ENCODE measurements at places on chromosomes 12 and 14.

DNA sequence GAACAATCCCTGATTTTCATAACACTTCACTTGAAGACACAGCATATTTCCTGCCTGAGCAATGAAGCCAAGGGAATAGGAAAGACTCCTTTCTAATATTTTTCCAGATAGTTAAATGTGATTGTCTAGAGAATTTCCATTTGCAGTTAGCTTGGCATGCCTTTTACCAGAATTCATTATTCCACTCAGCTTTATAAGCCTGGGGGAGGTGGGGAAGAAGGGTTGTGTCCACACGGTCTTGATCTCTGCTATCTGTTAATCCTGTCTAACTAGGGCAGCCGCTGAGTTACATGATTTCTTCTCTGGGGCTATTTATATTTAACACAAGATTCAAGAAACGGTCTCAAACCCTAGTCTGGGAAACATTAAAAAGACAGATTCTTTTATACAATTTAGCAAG, 146.6 kb upstream of the FSCB start:
- no peak for DNase-seq

DNA sequence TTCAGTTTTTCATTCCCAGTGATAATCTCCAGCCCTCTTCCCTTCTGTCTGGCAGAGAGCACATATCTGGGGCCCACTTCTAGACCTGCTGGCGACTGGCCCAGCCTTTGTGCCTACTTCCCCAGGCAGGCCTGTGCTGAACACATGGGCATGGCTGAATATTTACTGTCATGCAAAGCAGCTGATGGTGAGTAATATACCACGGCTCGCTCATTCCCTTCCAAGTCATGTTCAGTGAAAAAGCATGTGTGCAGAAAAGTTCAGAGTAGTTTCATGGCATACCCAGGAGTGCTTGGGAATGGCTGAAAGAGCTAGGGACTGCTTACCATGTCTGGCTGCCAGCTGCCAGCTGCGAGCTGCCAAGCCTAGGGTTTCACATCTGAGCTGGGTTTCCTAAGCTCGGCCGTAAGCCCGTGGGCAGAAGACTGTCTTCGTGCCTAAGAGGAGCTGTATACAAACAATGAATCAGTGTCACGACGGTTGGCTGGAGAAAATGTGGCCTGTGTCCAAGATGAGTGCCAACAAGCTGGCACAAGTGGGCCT, 179.9 kb upstream of the PELI2 start:
- DNase-seq: no peak

DNA sequence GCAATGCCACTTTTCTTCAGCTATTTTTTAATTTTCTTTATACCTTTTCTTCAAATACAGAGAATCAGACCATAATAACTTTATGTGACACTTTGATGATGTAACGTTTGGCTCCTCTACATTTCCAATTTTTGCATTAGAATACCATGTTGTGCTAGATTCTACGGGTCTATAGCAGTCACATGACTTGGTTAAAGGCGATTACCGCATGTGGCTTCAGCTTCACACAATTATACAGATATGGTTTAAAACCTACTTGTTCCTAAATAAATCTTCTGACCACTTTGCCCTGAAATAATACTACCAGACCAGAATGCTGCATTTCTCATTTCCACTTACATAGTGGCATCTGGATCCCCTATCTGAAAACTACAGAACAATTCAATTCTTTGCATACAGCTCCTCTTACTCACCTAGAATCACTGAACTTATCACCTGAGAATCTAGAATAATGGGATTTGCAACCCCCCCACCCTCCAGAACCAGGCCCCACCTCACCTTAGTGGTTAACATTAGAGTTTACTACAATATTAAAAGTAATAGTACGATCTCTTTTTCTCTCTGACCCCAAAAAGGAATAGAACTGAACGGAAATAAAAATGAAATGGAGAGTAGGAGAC, 1.3 kb downstream of the MAX start:
- DNase-seq: no peak

- DNase-seq: no peak
Observed at GRCh38 chr12:57694459-57695019, 607 bp downstream of the OS9 start.

- no peak for DNase-seq
Observed at GRCh38 chr14:74400031-74400685, 25.9 kb downstream of the SYNDIG1L start.

GRCh38 chr12:5720381-5721005, 224.6 kb downstream of the ANO2 start:
- DNase-seq: no peak

DNA sequence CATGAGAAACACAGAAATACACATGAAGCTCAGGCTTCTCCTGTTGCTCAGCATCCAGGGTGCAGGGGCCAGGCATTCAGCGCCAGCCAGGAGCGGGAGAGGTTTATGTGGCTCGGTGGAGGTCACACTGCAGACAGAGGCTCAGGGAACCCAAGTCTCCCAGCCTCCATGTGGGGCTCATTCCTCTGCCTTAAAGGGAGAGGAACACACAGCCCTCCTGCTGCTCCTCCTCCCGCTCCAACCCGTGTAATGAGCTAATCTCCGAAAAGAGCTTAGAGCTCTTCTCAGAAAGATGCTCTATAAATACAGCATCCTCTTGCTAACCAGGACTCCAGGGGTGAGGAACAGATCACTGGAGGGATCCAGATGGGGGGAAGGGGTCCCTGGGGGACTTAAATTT, 28.2 kb downstream of the FGF6 start:
- DNase-seq: no peak

DNA sequence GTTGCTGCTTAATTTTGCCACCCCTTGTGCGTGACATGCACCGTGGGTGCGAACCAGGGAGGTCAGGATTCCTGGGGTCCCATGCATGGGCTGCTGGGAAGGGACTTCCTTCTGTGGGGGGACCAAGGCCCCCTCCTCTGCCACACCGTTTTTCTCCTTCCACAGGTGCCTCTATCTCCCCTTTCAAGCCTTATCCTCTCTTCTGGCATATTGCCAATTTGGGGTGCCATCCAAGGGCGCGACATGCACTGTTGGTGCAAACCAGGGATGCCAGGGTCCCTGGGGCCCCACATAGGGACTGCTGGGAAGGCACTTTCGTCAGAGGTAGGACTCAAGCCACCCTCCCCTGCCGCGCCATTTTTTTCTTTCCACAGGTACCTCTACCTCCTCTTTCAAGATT, 289.0 kb downstream of the ALG10 start:
- DNase-seq: no peak

- no peak for DNase-seq
Observed at GRCh38 chr12:52817699-52818238, 3.9 kb upstream of the KRT4 start.

- no peak for DNase-seq
Observed at GRCh38 chr14:95196826-95197545, 39.7 kb upstream of the DICER1 start.

DNA sequence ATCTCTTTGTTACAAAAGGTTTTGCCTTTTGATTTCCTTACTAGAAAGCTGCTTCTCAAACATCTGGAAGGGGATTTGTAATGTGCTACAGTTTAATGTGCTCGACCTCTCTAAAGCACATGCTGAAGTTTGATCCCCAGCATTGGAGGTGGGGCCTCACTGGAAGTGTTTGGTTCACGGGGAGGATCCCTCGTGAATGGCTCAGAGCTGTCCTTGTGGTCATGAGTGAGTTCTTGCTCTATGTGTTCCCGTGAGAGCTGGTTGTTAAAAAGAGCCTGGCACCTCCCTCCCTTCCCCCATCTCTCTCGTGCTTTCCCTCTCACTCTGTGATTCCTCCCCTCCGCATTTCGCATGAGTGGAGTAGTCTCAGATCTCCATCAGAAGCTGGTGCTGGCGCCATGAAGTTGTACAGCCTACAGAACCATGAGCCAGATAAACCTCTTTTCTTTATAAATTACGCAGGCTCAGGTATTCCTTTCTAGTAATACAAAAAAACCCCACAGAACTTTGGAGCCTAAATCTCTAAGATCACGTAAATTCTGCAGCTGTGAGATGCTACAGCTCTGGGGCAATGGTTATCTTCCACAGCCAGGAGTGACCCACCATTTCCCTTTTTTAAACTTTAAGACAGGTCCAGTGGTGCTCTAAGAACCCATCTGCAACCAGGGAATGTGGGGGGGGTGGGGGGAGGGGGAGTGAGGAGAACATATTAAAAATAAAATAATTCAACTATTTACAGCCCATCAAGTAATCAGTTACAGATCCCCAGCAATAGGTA, 214.4 kb downstream of the FOXN3 start:
- DNase-seq: no peak

DNA sequence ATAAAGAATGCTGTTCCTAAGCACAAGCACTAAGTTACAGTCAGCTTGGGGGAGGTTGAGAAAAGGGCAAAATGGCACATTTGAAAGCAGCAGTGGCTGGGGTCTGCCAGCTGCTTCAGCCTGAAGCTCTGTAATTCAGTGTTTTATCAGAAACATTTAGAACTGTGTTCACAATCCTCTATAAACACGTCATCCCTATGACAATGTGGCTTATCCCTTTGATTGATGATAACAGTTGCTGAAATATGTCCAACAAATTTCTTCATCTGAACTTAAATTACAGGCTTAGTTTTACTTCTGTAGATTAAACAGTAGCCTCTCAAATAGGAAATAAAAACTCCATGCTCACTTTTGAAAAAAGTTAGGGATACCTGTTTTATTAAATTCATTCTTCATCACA, 108.8 kb downstream of the VEZT start:
- DNase-seq: no peak

DNA sequence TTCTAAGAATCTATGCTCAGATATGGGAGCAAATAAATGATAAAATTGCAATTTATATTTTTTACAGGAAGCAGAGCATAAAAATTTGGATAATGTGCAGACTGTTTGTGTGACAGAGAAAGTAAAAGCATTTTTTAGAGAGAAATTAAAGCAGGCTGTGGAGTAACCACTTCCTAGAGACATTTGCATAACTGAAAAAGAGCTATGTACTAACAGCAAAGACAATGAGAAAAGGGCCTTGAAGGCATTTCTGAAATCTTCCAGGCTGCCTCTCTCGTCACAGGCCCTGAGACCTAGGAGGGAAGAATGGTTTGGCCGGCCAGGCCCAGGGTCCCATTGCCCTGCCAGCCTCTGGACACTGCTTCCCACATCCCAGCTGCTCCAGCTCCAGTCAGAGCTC, 247.2 kb downstream of the ALX1 start:
- DNase-seq: no peak

GRCh38 chr12:11085419-11085818, 6.7 kb downstream of the TAS2R43 start:
- DNase-seq: no peak

- no peak for DNase-seq
Observed at GRCh38 chr14:104315169-104315568, 176.8 kb downstream of the KIF26A start.

DNA sequence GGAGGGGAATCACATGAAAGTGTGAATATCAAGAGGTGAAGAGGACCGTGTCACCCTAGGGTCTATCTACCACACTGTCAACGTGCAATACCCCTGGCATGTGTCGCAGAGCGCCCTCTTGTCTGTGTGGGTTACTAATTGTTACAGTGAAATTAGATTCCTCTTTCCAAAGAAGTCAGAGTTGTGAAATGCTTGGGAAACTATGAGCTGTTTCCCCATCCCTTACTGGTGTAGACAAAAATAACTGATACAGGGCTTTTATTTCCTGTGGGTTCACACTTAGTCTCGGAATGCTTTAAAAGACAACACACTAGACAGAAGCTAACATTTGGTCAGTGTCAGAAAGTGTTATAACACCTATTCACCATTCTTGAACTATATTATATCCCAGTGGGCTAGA, 597.3 kb downstream of the NRXN3 start:
- no peak for DNase-seq

DNA sequence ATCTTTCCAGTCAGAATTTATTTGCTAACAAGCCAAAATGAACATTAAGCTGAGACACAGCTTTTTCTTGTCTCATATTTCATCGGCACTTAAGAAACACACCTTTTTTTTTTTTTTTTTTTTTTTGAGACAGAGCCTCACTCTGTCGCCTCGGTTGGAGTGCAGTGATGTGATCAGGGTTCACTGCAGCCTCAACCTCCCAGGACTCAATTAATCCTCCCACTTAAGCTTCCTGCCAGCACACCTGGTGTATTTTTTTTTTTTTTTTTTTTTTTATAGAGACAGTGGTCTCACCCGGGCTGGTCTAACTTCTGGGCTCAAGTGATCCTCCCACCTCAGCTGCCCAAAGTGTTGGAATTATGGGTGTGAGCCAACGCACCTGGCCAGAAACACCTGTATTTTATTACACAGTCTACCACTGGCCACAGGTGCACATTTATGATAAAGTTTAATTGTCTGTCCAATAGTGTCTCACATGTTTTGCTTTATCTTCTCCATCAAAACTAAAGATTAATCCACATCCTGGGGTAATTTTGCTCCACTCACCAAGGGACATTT, 62.7 kb downstream of the C2CD5 start:
- DNase-seq: peak; percentile 43

DNA sequence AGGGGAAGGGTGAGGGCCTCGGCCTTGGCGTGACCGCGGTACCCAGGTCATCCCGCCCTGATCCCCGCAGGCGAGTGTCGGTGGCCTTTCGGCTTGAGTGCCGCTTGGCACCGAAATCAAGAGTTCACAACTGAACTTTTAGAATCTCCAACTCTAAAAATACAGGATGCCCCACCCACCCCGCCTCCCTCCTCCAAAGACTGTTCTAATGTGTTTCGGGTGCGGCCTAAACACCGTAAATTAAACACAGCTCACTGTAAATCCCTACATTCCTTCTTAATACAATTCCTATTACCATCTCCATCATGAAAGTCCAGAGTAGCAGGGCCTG, 11.4 kb downstream of the SCNN1A start:
- no peak for DNase-seq
